Esophagus muscularis mucosa (tissue), 4 donors: ENCODE measurements at places on chromosomes 3 and 15. TPM values are rescaled to one million over a fixed set of nuclear protein-coding genes. Genes with fewer than 3 reads are reported as not detected.

CCDC39 gene
- total RNA-seq: 0.17 TPM

- DNase-seq: no peak
- H3K27me3 ChIP-seq: no peaks in the 10 kb centered on the region
- no peaks in the 10 kb centered on the region for H3K36me3 ChIP-seq
- no peak overlapping the region for H3K4me3 ChIP-seq
Observed at GRCh38 chr3:174346571-174346970, 512.6 kb upstream of the NAALADL2 start.

CATSPER2 gene
- total RNA-seq: 0.66 TPM

- H3K4me3 ChIP-seq: no peak overlapping the region
- H3K36me3 ChIP-seq: no peaks in the 10 kb centered on the region
- H3K4me1 ChIP-seq: no peaks in the 10 kb centered on the region
- no peak overlapping the region for H3K27ac ChIP-seq
Observed at GRCh38 chr15:27903405-27903804, 195.7 kb downstream of the OCA2 start.

DNA sequence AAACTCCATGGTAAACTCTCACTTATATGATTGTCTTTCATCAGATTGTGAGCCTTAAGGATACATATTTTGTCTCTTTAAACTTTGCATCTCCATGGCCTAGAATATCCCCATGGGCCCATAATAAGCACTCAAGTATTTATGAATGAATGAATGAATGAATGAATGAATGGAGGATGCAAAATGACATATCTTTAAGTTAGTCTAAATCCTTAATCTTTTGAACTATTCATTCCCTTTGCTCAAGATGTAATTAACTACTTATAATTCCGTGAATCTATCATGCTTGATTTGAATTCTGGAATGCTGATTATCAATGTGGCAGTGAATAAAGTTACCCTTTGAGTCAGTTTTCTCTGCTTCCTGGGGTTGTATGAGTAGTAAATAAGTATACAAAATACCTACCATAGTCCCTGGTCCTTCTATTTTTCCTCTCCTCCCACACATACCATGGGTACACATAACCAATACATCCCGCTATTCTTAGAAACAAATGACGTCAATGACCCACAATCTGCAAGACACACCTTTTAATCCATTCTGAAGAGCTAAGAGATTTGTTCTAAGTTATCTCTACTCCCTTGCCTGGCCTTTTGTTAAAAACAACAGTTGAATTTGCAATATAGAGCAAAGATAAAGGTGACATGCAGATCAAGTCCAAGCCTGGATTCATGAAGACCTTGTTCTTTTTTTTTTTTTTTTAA, 94.5 kb downstream of the FBN1 start:
- peaks cover 80% of the 10 kb centered on the region for H3K4me1 ChIP-seq
- no peak for DNase-seq
- no peaks in the 10 kb centered on the region for H3K27me3 ChIP-seq
- H3K36me3 ChIP-seq: no peaks in the 10 kb centered on the region
- H3K27ac ChIP-seq: peak overlapping the region; percentile 29
- H3K4me3 ChIP-seq: no peak overlapping the region

EOMES gene
- total RNA-seq: not detected

DNA sequence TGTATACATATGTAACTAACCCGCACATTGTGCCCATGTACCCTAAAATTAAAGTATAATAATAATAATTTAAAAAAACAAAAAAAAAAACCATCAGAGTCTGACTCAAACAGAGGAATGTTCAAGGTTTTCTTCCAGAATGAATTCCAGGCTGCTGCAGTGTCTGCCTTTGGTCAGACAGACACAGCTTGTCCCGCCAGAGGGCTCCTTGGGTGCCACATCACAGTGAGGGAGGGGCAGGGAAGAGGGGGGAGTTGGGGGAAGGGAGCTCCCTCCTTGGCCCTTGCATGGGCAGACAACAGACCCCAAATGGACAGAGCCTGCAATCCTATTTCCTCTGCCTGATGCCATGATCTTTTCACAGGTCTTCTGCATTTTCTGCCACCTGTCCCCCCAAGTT, 36.5 kb downstream of the ITGB5 start:
- H3K27me3 ChIP-seq: no peaks in the 10 kb centered on the region
- H3K4me3 ChIP-seq: no peak overlapping the region
- DNase-seq: no peak
- H3K36me3 ChIP-seq: peaks cover 47% of the 10 kb centered on the region
- H3K27ac ChIP-seq: peak overlapping the region; percentile 4

GRCh38 chr3:141105828-141106628, 54.9 kb downstream of the SPSB4 start:
- no peaks in the 10 kb centered on the region for H3K36me3 ChIP-seq
- H3K27ac ChIP-seq: no peak overlapping the region
- H3K4me3 ChIP-seq: no peak overlapping the region
- peak; percentile 96 for DNase-seq

GRCh38 chr3:16498130-16498890, 15.2 kb downstream of the RFTN1 start:
- H3K36me3 ChIP-seq: peaks cover 13% of the 10 kb centered on the region
- peaks cover 85% of the 10 kb centered on the region for H3K4me1 ChIP-seq
- H3K27me3 ChIP-seq: no peaks in the 10 kb centered on the region
- H3K4me3 ChIP-seq: no peak overlapping the region
- DNase-seq: no peak

- H3K4me1 ChIP-seq: peaks cover 7% of the 10 kb centered on the region
- no peak overlapping the region for H3K4me3 ChIP-seq
- H3K27me3 ChIP-seq: no peaks in the 10 kb centered on the region
- no peak overlapping the region for H3K27ac ChIP-seq
Observed at GRCh38 chr3:162395496-162395895, 898.9 kb downstream of the OTOL1 start.

VWA5B2 gene
- total RNA-seq: 0.33 TPM

DNA sequence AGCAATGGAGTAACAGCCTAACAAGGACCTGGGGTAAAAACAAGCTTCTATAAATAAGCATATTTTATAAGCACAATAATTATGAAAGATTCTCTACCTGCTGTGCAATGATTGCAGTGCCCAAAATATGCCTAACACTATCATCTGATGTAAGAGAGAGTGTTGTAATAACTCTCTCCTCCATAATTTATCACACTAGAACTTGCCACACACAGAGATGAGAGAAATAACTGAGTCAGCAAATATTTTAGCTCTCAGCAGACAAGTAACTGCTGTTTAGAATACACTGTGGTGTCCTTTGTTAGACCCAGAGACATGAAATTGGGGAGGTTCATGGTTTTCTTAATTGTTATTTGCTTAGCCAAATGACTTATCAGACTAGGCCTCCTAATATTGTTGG, 105.3 kb upstream of the ACP3 start:
- H3K27me3 ChIP-seq: no peaks in the 10 kb centered on the region
- no peaks in the 10 kb centered on the region for H3K4me1 ChIP-seq
- no peaks in the 10 kb centered on the region for H3K36me3 ChIP-seq

- DNase-seq: no peak
- no peaks in the 10 kb centered on the region for H3K27me3 ChIP-seq
- H3K4me1 ChIP-seq: no peaks in the 10 kb centered on the region
- no peak overlapping the region for H3K4me3 ChIP-seq
- no peak overlapping the region for H3K27ac ChIP-seq
Observed at GRCh38 chr15:46151786-46152185, 517.0 kb downstream of the SQOR start.

DNA sequence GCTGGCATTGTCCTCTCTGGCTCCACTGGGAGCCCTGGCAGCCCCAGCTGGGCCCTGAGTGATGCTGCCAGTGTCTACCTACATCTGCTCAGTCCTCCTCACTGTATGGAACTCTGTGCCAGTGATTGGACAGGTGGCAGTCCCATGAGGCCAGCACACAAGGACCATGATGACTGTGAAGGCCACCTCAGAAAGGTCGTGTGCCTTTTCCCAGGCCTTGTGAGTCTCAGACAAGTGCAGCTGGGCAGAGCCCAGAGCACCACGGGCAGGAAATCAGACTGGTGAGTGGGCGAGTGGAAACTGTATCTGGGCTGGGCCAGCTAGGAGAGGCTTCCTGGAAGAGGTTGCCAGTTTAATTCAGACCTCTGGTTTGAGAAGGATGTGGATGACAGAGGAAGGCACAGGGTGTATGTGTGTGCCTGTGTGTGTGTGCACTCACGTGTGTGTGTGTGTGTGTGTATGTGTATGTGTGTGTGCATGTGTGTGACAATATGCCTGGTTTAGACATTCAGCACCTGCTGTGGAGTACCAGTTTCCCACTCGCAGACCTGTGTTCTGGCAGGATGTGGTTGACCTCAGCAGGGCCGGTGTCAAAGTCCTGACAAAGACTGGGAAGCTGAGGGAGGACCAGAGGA, 7.0 kb downstream of the MAPKAPK3 start:
- no peaks in the 10 kb centered on the region for H3K27me3 ChIP-seq
- peaks cover 9% of the 10 kb centered on the region for H3K36me3 ChIP-seq
- H3K4me1 ChIP-seq: peaks cover 33% of the 10 kb centered on the region
- DNase-seq: no peak
- H3K4me3 ChIP-seq: no peak overlapping the region

RBPMS2 gene
- 27.2 TPM for total RNA-seq

- peaks cover 13% of the 10 kb centered on the region for H3K4me1 ChIP-seq
- no peak overlapping the region for H3K4me3 ChIP-seq
- no peak for DNase-seq
- H3K27me3 ChIP-seq: no peaks in the 10 kb centered on the region
Observed at GRCh38 chr3:46114323-46114988, 87.2 kb upstream of the XCR1 start.

GRCh38 chr3:51681453-51681852, 10.4 kb downstream of the TEX264 start:
- no peaks in the 10 kb centered on the region for H3K27me3 ChIP-seq
- no peak overlapping the region for H3K27ac ChIP-seq
- peaks cover 66% of the 10 kb centered on the region for H3K4me1 ChIP-seq
- DNase-seq: no peak
- no peak overlapping the region for H3K4me3 ChIP-seq

LINS1 gene
- total RNA-seq: 13.2 TPM

GRCh38 chr3:76943671-76944070, 96.2 kb upstream of the ROBO2 start:
- H3K27me3 ChIP-seq: no peaks in the 10 kb centered on the region
- H3K36me3 ChIP-seq: no peaks in the 10 kb centered on the region
- H3K4me1 ChIP-seq: no peaks in the 10 kb centered on the region
- no peak for DNase-seq

MYO9A gene
- 96.8 TPM for total RNA-seq

DNA sequence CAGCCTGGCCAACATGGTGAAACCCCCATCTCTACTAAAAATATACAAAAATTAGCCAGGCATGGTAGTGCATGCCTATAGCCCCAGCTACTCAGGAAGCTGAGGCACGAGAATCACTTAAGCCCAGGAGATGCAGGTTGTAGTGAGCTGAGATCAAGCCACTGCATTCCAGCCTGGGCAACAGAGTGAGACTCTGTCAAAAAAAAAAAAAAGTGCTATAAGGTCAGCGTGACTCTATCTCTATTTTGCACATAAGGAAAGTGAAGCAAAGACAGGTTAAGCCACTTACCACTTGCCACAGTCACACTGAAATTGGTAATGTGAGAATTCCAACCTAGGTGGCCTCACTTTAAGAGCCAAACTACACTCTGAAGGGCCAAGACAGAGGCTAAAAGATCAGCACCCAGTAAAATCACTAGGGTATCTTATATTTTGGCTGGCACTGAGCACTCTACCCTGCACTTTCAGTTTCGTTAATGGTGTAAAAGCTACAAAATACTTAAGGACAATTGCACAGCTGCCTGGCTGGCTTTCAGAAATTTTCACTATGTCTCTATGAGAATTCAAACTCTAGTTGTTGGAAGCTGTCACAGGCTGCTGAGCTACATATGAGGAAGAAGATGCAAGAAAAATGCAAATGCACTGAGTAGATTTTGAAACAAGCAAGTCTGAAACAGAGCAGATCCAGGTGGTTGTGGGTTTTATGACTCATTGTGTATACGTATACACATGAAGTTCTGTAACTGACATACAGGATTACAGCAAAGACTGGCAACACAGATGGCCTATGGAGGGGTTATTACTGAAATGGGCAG, 32.7 kb downstream of the TRANK1 start:
- peaks cover 23% of the 10 kb centered on the region for H3K4me1 ChIP-seq
- no peaks in the 10 kb centered on the region for H3K27me3 ChIP-seq
- no peaks in the 10 kb centered on the region for H3K36me3 ChIP-seq
- H3K4me3 ChIP-seq: no peak overlapping the region
- no peak overlapping the region for H3K27ac ChIP-seq

DNA sequence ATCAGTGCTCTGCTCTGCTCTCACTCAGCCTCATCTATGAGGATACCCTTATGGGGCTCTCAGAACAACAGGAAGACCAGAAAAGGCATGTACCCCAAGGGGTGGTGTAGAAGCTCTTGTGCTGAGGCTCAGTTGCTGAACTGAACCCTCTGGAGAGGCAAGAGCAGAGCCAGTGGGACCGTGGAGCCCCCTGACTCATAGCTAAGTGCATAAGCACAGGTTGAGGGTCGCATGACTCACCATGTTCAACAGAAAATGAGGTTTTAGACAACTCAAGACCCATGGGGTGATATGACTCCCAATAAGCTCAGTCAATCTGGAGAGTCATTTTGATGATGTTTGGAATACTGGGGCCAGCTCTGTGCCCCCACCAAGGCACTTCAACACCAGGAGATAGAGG, 37.3 kb downstream of the CRYGS start:
- DNase-seq: no peak
- no peak overlapping the region for H3K27ac ChIP-seq
- H3K4me1 ChIP-seq: peaks cover 6% of the 10 kb centered on the region

SI gene
- not detected for total RNA-seq

GRCh38 chr3:80097674-80098073, 329.9 kb upstream of the ROBO1 start:
- no peak overlapping the region for H3K27ac ChIP-seq
- no peaks in the 10 kb centered on the region for H3K4me1 ChIP-seq
- H3K27me3 ChIP-seq: no peaks in the 10 kb centered on the region
- no peak for DNase-seq

MYL3 gene
- 0.83 TPM for total RNA-seq

GRCh38 chr15:21267226-21267625, 173.1 kb downstream of the POTEB3 start:
- no peak overlapping the region for H3K4me3 ChIP-seq
- H3K36me3 ChIP-seq: no peaks in the 10 kb centered on the region
- no peak for DNase-seq
- H3K4me1 ChIP-seq: no peaks in the 10 kb centered on the region

TRPM1 gene
- total RNA-seq: not detected

ANKRD63 gene
- not detected for total RNA-seq

GRCh38 chr15:60525341-60526039, 46.5 kb upstream of the ICE2 start:
- no peak overlapping the region for H3K4me3 ChIP-seq
- H3K4me1 ChIP-seq: no peaks in the 10 kb centered on the region
- H3K27ac ChIP-seq: no peak overlapping the region
- no peak for DNase-seq
- H3K36me3 ChIP-seq: peaks cover 7% of the 10 kb centered on the region

GRCh38 chr15:85024509-85025336, 43.1 kb downstream of the PDE8A start:
- no peaks in the 10 kb centered on the region for H3K36me3 ChIP-seq
- no peak for DNase-seq
- peaks cover 64% of the 10 kb centered on the region for H3K4me1 ChIP-seq

GRCh38 chr3:83218383-83219200, 1457.1 kb upstream of the GBE1 start:
- H3K36me3 ChIP-seq: no peaks in the 10 kb centered on the region
- DNase-seq: no peak
- no peak overlapping the region for H3K27ac ChIP-seq
- no peaks in the 10 kb centered on the region for H3K27me3 ChIP-seq
- no peaks in the 10 kb centered on the region for H3K4me1 ChIP-seq
- H3K4me3 ChIP-seq: no peak overlapping the region

GRCh38 chr3:52193065-52193464, 4.9 kb upstream of the ALAS1 start:
- no peak overlapping the region for H3K27ac ChIP-seq
- H3K36me3 ChIP-seq: no peaks in the 10 kb centered on the region
- H3K4me1 ChIP-seq: peaks cover 68% of the 10 kb centered on the region
- DNase-seq: no peak
- H3K4me3 ChIP-seq: no peak overlapping the region

- peaks cover 4% of the 10 kb centered on the region for H3K27me3 ChIP-seq
- H3K4me1 ChIP-seq: no peaks in the 10 kb centered on the region
Observed at GRCh38 chr3:128504963-128505730, 12.1 kb upstream of the GATA2 start.

VEPH1 gene
- total RNA-seq: 1.2 TPM
